ENCODE measurements at places on chromosomes 12 and 14. TPM values are rescaled to one million over a fixed set of nuclear protein-coding genes. Genes with fewer than 3 reads are reported as not detected.
A peak's percentile ranks its signal among the peaks of the same experiment; 100 is the strongest.

- DNase-seq = no peak
Measured at GRCh38 chr14:95199298-95199983, 42.1 kb upstream of the DICER1 start.

Gene GSG1
- total RNA-seq = 1.0 TPM

Gene RNASE3
- not detected for total RNA-seq

- peak; percentile 33 for DNase-seq
Measured at GRCh38 chr12:54993181-54993835, 8.7 kb upstream of the TESPA1 start.

Gene ARMH4
- total RNA-seq = 1.3 TPM

DNA sequence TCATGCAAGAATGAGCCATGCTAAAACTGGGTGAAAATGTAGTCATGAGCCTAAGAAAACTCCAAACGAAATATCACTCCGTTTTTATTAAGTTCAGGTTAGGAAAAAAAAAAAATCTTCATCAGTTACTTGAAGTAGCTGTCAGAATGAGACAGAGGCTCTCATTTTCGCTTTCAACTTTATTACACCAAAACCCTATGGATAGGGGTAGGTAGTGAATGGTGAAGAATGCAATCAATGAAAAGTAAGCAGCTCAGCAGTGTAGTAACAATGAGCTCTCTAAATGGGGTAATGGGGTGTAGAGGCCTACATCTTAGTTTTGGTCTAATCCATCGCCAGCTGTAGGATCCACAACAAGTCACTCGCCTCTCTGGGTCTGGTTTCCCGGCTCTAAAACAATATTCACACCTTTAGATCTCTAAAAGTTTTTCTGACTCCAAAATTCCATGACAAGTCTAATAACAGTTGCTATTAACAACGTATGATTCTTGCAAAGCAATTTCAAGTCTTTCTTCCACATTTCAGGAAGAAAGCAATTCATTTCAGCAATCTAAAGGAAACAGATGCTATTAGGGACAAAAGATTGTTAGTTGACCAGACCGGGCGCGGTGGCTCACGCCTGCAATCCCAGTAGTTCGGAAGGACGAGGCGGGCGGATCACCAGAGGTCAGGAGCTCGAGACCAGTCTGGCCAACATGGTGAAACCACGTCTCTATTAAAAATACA, 1.7 kb downstream of the BTBD7 start:
- DNase-seq = no peak

Gene TSHR
- total RNA-seq = 0.30 TPM

Gene TSPAN8
- 0.47 TPM for total RNA-seq

DNA sequence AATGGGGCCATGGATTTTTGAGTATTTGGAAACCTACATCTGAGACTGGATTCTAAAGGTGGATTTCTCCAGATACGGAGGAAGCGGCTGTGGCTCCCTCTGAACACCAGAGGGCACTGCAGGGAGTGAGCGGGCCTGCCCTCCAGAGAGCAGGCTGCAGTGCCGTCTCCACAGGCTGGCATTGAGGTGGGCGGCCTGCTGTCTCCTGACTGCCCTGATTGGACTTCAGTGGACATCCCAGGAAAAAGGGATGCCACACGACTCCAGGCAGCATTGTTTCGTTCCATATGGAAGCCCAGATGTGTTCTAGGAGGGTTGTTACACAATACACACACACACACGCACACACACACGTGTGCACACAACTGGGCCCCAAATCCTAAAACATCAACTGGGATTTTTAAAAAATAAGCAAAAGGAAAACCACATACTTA, 20.9 kb upstream of the ANO2 start:
- peak; percentile 40 for DNase-seq

GRCh38 chr12:111645433-111645832, 40.3 kb downstream of the BRAP start:
- peak; percentile 11 for DNase-seq

GRCh38 chr12:12721814-12722434, 4.8 kb downstream of the CDKN1B start:
- no peak for DNase-seq

Gene FUT8
- 12.2 TPM for total RNA-seq

Gene CIDEB
- 0.20 TPM for total RNA-seq

Gene PPP1R36
- total RNA-seq = 0.24 TPM

Gene CCDC38
- total RNA-seq = 0.04 TPM

DNA sequence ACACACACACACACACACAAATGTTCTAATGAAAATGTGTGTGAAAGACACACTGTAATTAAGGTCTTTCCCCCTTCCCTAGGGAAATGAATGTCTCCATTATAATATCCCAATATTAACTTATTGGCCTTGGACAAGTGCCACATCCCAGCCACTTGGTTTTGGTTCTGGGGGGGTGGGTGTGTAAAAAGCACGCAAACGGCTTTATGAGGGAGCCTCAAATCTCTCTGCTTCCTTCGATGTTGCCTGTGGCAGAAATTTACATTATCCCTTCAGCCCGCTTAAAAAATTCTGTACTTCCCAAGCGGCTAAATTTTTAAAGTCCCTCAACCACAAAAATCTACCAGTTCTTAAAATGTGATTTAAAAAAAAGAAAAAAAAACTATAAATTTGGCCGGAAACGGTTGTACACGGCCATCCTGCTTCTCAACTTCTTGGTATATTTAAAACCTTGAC, 432 bp downstream of the C14orf93 start:
- DNase-seq = no peak

Gene LHX5
- total RNA-seq = not detected

Gene CRY1
- 30.7 TPM for total RNA-seq

Gene RNASE4
- 0.69 TPM for total RNA-seq

GRCh38 chr12:82682326-82682725, 4.4 kb upstream of the TMTC2 start:
- peak; percentile 5 for DNase-seq

DNA sequence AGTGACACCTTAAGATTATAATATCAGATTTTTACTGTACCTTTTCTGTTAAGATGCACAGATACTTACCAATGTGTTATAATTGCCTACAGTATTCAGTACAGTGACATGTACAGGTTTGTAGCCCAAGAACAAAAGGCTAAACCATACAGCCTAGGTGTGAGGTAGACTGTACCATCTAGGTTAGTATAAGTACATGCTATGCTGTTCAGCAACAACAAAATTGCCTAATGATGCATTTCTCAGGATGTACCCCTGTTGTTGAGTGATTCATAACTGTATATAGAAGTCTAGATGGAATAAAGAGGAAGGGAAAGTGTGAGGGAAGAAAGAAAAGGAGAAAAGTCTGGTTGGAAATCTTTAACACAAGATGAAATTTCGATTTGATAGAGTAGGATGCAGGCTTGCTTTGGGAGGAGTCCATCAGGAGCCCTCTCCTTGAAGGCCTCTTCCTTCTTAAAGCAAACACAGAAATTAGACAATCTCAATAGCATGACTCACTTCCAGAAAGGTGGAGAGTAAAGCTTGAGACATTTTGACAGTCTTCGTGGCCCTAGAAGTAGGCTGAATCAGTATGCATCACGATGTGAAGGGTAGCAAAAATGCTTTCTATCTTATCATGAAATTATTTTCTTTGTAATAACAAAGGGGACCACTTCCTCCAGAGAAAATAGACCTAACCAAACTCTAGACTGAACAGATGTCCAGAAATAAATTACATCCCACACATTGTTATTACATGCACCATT, 191.5 kb downstream of the SYT1 start:
- no peak for DNase-seq

Gene LRFN5
- total RNA-seq = 11.1 TPM

Gene CRIP1
- total RNA-seq = not detected

Gene NTF3
- 15.5 TPM for total RNA-seq

- DNase-seq = no peak
Measured at GRCh38 chr12:27960821-27961220, 11.7 kb downstream of the PTHLH start.

GRCh38 chr12:47868041-47868440, 36.8 kb downstream of the VDR start:
- no peak for DNase-seq

Gene PAPLN
- not detected for total RNA-seq

Gene MGP
- total RNA-seq = 3.2 TPM

DNA sequence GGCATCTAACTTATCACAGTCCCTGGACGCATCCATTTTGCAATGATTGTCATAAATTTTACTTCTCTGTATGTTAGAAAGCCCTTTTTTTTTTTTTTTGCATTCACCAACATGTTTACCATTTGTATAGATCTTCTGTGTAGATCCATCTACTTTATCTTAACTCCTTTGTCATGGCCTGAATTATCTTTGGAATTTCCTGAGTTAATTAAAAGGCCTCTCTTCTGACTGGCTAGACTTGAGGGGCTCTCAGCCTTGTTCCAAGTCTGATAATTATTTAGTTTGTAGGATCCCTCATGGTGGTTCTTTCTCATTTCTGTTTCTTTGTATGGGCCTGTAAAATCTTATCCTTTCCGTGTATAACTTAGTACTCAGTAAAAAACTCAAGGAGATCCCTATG, 387.0 kb downstream of the C12orf50 start:
- DNase-seq = no peak

Gene CMKLR1
- 0.04 TPM for total RNA-seq

DNA sequence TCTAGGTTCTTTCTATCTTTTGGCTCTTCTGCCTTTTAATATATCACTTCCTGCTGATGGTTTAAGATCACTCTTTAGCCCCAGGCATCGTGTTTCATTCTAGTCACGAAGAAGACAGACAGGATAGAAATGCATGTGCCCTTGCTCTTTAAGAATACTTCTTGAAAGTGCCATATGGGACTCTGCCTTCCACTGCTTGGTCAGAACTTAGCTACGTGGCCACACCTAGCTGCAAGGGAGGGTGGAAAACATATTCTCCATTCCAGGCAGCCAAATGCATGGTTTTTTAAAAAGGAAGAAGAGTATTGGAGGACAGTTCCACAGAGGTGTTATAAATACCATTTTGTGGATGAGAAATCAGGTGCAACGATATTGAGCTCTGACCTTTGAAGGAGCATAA, 143.3 kb downstream of the KLRB1 start:
- DNase-seq = no peak

- no peak for DNase-seq
Measured at GRCh38 chr12:104150416-104150815, 12.4 kb upstream of the NFYB start.

- DNase-seq = no peak
Measured at GRCh38 chr12:64457466-64457865, 5.5 kb downstream of the TBK1 start.

DNA sequence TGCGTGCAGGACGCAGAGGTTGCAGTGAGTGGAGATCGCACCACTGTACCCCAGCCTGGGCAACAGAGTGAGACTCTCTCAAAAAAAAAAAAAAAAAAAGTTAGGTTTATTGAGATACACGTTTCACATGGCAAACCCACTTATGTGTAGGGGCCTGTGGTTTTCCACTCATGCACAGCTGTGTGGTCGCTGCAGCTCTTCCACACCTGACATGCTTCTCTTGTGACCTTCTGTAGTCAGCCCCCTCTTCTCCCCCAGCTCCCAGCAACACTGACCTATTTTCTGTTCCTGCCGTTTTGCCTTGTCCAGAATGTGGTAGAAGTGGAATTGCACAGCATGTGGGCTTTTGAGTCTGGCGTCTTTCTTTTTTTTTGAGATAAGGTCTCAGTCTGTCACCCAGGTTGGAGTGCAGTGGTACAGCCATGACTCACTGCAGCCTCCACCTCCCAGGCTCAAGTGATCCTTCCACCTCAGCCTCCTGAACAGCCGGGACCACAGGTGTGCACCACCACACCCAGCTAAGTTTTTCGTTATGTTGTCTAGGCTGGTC, 8.4 kb downstream of the MTA1 start:
- no peak for DNase-seq

DNA sequence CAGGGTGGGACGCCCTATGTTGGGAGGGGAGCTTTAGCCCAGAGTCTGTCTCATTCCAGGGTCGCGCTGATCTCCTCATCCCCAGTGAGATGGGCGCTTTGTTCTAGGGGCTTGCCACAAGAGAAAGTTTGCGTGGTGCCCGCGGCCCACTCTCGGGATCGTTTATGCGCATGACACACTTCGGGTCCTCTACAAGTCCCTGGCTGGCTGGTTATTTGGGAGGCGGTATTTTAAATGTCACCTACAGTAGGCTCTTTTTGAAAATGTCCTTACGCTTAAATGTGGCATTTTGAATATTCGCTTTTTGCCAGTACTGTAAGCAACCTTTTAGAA, 541 bp downstream of the GOLT1B start:
- DNase-seq = no peak

Gene NPAS3
- total RNA-seq = 1.3 TPM

Gene CCDC175
- total RNA-seq = not detected

- DNase-seq = no peak
Measured at GRCh38 chr12:69024907-69025306, 91.9 kb upstream of the CPM start.

GRCh38 chr12:16474801-16475200, 127.4 kb downstream of the MGST1 start:
- DNase-seq = no peak

Gene VPS29
- total RNA-seq = 73.2 TPM

DNA sequence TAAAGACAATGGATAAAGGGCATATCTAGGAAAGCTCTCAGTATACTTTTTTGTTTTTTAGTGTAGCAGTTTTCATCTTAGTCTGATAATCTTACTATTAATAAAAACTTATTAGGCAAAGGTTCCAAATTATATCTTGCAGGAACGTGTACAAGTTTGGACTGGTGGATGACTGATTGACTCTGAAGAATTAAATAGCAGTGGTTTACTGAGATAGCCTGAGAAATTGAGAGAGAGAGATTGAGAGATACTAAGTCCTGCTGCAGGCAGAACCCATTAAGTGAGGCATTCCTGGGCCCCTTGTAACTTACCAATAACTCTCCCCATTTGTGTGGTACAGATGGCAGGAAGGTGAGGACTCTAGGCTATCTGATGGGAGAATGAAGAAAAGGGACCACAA, 80.2 kb upstream of the SLC38A2 start:
- no peak for DNase-seq

Gene POTEG
- not detected for total RNA-seq

DNA sequence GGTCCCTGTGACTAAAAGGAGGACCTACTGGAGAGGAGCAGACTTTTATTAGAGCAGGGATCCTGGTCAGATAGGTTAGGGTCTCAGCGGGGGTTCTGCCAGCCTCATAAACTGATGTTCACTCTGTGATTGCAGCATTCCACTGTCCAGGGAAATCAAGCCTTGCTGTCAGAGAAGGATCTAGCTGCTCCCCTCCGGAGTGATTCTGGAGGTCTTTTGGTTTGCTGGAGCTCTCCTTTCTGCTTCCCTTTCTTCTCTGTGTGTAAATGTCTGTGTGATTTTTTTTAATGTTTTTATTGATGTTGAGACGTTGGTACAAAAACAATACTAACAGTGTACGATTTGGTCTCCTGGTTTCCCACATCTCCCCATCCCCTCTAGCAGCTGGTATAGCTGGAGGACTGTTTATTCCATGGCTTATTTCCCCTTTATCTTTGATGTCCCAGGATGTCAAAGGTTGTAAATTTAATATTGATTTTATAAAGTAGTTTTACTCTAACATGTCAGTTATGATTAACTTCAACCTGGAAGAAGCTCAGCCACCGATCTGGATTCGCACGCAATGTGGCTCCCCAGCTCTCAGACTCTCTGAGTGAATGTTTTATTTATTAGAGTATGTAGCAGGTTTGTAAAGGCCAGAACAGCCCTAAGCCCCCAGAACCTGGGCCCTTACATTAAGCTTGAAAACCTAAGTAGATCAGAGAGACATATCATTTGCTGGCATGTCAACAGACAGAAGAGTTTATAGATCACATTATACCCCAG, 202.3 kb upstream of the G2E3 start:
- no peak for DNase-seq

GRCh38 chr14:61229981-61230380, 51.2 kb downstream of the TMEM30B start:
- DNase-seq = peak; percentile 63

- no peak for DNase-seq
Measured at GRCh38 chr14:102528431-102529170, 19.0 kb upstream of the ANKRD9 start.

Data from SJCRH30 (cell line).